ENCODE measurements at places on chromosomes 13 and 19.

DNA sequence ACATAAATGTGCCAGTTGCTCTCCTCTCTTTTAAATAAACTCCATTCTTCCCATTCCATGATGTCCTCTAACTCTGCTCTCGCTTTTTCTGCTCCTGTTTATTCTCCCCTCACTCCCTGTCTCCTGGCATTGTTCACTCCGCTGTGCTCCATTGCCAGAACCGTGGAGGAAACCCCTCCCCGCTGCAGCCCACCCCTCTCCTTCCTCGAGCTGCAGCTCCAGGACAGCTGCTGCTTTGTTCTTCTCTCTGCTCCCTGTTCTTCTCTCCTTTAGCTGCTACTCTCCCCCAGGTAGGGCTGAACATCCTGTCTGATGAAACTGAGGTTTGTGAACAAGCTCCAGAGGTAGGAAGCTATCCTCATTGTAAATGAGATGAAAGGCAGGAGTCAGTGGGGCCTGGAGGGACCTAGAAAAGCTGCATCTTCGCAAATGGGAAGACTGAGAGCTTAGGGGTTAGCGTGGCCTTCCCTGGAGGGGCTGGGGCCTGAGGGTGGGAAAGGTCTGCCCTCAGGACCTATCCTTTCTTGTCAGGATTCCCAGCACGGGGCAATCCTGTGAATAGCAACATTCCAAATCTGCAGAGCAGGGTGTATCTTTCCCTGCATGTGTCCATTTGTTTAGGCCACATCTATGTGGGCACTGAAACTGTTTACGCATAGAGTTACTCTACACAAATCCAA lies 243.7 kb downstream of the DNAJC15 start:
- no peak for DNase-seq

GRCh38 chr13:25692099-25692498 lies 320.3 kb downstream of the ATP8A2 start:
- DNase-seq, result no peak

DNA sequence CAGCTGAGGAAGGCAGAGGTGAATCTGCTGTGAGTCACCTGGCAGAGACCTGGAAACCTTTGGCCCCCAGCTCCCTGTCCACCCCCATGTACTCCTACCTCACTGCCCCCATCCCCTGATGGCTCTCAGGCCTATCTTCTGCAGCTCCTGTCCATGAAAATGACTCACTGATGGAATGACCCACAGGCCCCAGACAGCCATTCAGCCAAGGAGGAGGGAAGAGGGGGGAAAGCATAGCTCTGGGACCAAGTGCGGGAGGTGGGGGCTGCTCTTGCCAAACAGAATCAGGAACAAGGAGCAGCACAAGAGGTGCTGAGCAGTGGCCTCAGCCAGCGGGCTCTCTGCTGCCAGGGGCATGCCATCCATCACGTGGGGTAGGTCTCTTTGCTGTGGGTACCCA lies 111.4 kb upstream of the C1QTNF9B start:
- no peak for DNase-seq

DNA sequence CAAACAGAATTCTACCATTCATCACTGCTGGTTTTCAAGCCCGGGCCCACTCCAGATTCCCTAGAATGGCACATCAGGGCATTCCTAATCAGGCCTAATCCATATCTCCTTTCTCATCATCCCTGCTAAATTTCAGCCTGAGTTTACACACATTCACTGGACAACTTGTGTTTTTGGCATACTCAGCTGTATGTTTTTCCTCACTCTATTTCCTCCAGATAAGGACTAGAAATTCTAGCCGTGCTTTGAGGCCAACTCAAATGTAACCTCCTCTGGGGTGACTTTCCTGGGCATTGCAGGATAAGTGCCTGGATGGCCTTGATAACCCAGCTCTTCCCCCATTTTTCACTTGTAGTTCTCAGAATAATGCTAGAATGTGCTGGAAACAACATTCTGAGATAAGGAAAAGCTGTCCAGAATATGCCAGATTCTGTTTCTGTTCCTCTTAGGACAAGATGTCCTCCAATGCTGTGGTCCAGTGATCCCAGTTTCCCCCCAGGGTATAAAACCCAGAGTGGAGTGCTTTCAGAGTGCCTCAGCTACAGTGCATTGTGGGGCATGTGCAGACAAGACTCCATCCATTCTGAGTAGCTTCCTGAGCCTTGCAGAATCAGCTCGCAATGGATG lies 66.9 kb upstream of the CLDN10 start:
- DNase-seq, result no peak

DNA sequence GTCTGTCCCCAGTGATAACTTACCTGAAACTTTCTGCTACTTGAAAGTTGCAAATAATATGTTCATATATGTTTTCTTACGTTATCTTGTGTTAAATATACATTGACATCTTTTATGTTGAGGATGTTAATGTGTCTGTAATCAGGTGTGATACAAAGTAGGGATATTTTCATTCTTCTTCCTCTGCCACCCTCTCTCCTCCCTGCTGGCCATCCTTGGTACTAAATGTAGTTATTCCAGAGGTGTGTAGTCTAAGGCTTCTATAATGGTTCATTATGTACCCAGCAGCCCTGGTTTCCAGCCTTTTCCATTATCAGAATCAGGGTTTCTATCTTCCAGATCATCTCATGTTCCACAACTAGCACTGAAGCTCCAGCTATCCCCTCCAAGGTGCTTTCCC lies 606.7 kb upstream of the KLHL1 start:
- no peak for DNase-seq

DNA sequence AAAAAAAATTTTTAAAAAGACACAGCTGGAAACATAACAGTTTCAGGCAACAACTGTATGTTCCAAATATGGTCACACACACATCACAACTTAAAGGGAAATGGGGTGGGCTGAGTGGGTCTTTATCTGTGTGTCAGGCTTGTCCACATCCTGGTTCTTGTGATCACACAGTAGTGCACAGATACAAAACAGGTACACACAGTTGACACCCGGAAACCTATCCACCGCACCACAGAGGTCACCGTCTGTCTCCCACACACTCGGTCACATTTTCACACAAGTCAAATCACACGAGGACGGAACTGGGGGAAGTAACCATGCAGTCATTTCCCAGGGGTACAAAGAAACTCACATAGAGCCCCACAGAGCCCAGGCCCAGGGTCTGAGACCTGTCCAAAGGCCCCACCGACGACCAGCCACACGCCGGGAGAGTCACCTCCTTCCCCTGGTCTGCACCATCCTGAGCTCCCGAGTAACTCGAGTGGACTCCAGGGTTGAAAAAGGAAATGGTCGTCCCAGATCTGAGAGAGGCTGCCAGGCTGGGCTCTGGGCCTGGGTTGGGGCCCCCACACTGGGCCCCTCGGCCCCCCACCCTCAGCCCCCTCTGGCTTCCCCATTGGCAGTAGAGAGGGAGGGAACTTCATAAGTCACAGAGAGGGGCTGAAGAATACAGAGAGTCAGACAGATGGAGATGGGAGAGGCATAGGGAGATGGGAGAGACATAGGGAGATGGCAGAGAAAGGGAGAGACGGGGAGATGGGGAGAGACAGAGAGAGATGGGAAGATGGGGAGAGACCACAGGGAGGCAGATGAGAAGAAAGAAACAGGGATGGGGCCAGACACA lies 1.3 kb upstream of the PPAN start:
- peak; percentile 63 for DNase-seq

GRCh38 chr19:6038634-6039405 lies 60.9 kb upstream of the RANBP3 start:
- DNase-seq, result no peak

- no peak for DNase-seq
These were observed 10.7 kb downstream of the IL17D start for GRCh38 chr13:20714161-20714560.

DNA sequence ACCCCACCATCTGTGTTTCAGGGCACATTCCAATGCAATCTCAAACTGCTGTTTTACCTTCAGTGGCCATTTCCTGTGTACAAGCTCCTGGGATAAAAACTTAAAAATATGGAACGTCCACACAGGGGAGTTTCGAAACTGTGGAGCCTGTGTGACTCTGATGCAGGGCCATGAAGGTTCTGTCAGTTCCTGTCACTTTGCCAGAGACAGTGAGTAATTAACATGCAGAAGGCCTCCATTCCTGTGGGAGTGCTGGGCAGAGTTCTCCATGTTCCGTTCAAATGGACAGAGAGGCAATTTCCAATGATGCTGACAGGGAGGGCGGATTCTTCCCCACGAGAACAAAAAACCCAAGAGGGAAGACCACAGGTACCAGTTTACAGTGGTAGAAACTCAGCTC lies 24.4 kb downstream of the WDR88 start:
- DNase-seq, result no peak

DNA sequence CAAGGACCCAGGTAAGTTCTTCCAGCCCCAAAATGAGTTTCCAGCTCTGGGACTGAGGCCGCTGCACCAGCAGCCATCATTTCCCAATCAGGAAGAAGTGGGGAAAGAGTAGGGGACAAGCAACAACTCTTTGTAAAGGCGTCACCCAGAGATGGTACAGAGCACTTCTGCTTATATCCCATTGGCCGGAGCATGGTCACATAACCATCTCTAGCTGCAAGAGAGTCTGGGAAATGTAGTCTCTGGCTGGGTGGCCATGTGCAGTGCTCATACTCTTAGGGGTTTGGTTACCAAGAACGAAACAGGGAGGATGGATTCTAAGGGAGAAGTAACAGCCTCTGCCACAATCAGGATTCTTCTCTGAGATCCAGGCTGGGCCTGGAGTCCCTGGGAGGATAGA lies 26.3 kb downstream of the CKM start:
- DNase-seq, result no peak

- no peak for DNase-seq
These were observed 21.5 kb downstream of the COLGALT1 start for GRCh38 chr19:17576758-17577456.

- DNase-seq, result no peak
These were observed 1414.6 kb upstream of the MIR17HG start for GRCh38 chr13:89932902-89933301.

DNA sequence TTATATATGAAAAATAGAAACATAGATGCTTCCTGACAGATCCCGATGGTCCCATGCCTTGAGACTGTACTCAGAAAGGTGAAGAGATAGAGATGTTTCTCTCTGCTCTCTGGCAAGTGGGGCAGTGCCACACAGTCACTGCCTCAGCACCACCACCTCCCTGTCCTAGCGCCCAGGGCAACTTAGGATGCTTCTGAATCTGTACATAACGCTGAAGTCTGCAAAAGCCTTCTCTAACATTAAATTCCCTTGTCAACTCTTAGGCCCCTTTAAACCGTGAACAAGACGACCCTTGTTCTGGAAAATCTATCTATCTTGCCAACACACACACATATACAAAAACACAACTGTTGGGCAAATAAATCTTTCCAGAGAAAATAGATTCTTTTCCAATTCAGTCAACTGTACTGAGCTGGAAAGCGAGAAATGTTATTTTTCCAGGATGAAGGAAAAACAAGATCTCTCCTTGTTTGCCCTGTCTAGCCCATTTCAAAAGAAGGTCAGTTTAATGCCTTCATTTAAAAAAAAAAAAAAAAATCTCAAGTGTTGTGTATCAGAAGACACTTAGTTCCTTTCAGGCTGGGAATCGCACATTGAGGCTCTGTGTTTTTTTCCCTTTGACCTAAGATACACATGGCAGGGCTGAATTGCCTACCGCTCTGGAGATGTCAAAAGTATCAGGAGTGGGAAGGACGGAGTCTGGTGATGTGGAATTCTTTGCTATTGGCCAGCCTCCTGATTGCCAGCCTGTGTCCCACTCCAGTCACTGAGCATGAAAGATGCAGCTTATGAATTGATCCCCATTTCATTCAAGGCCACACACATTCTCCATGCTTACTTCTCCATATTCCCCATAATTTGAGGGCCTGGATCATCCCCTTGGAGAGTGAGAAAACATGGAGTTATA lies 241.4 kb downstream of the LACC1 start:
- no peak for DNase-seq

- no peak for DNase-seq
These were observed 207.0 kb downstream of the TDRD3 start for GRCh38 chr13:60604058-60604457.

GRCh38 chr13:96946709-96947311 lies 47.5 kb downstream of the OXGR1 start:
- no peak for DNase-seq

DNA sequence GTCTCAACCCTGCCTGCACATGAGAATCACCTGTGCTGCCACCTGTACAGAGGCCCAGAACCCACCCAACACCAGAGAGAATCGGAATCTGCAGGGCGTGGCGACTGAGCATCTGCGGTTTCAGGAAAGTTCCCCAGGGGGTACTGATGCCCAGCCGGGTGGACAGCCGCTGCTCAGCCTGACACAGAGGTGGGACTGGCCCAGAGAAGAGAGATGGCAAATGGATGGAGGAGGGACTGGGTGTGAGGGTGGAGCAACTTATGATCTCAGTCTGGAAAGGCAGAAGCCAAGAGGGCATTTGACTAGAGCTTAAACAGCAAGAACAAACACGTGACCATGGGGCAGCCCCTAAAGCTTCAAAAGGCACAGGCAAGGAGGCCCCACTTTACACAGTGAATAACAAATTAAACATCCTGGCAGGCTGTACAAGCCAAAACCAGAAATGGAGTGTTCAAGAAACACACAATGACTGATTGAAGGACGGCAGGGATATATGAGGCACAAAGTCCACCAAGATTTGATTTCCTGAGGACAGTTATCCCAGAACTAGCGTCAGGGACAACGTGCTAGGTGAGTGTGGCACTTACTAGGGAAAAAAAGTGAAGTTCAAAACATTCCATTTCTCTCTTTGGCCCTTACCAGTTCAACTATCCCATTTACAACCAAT lies 3.1 kb downstream of the RANBP3 start:
- DNase-seq, result no peak

All from stimulated activated CD4-positive, alpha-beta T cell treated with anti-CD3 and anti-CD28 coated beads, Interleukin-1b, Interleukin-23, amount 100 ng/mL, for 1 hour (primary cell).